ENCODE measurements at places on chromosomes 4 and X. TPM values are rescaled to one million over a fixed set of nuclear protein-coding genes. Genes with fewer than 3 reads are reported as not detected.

DNA sequence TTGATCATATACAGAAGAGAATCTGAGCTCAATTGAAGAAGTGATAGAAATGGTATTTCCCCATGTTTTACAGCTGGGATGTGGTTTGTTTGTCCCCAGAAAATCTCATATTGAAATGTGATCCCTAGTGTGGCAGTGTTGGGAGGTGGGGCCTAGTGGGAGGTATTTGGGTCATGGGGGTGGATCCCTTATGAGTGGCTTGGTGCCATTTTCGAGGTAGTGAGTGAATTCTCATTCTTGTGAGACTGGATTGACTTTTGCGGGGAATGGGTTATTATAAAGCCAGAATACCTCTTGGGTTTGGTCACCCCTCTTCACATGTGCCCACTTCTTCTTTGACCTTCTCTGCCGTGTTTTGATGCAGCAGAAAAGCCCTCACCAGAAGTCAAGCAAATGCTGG, 29.6 kb upstream of the PAGE1 start:
- H3K36me3 ChIP-seq, result no peaks in the 10 kb centered on the region
- H3K4me3 ChIP-seq, result no peak overlapping the region
- no peak for DNase-seq

GRCh38 chrX:83593634-83594294, 85.7 kb downstream of the POU3F4 start:
- no peak overlapping the region for H3K4me3 ChIP-seq
- H3K27me3 ChIP-seq, result no peaks in the 10 kb centered on the region

- H3K27ac ChIP-seq, result no peak overlapping the region
- H3K4me3 ChIP-seq, result no peak overlapping the region
- H3K27me3 ChIP-seq, result no peaks in the 10 kb centered on the region
- no peak for DNase-seq
Measured at GRCh38 chr4:82643994-82644733, 82.4 kb upstream of the TMEM150C start.

- no peaks in the 10 kb centered on the region for H3K27me3 ChIP-seq
- H3K27ac ChIP-seq, result peak overlapping the region; percentile 50
- no peaks in the 10 kb centered on the region for H3K36me3 ChIP-seq
- H3K4me1 ChIP-seq, result no peaks in the 10 kb centered on the region
- no peak for DNase-seq
Measured at GRCh38 chr4:7855731-7856130, 83.9 kb downstream of the AFAP1 start.

DNA sequence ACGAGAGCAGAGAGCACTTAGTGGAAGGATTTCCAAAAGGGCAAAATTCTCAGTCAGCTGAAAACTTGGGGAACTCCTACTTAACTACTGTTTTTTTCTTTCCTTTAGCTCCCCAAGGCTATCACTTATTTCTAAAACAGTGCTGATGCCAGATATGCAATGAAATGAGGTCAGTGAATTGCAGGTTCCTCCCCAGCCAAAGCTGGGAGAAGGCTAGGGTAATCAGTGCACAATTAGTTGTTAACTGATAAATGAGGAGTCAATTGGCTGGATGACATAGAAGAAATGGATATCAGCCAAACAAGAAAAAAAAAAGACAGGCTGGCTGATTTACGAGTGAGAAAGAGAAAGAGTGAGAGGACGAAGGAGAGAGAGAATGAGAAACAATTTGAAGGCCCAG, 195.6 kb downstream of the GPC3 start:
- H3K4me1 ChIP-seq, result no peaks in the 10 kb centered on the region
- no peaks in the 10 kb centered on the region for H3K36me3 ChIP-seq
- H3K27me3 ChIP-seq, result no peaks in the 10 kb centered on the region
- no peak overlapping the region for H3K27ac ChIP-seq
- H3K4me3 ChIP-seq, result no peak overlapping the region

DNA sequence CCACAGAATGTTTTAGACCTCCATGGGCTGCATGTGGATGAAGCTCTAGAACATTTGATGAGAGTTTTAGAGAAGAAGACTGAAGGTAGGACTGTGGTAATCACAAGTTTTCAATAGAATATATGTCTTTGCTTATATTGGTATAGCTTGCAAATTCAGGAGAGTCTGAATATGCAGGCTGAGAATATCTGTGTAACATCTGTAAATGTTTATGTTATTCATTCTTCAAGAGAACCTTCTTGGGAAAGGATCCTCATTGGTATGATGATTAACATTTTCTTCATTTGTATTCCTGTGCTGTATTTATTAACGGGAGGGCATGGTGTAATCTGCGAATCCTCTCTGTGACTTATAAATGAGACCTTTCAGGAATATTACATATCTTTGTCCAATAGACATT, 52.1 kb upstream of the RHOH start:
- DNase-seq, result no peak
- no peak overlapping the region for H3K4me3 ChIP-seq
- no peaks in the 10 kb centered on the region for H3K27me3 ChIP-seq
- no peaks in the 10 kb centered on the region for H3K4me1 ChIP-seq
- no peak overlapping the region for H3K27ac ChIP-seq

GRCh38 chr4:56728512-56728911, 47.4 kb upstream of the HOPX start:
- H3K36me3 ChIP-seq, result no peaks in the 10 kb centered on the region
- no peak overlapping the region for H3K4me3 ChIP-seq
- no peaks in the 10 kb centered on the region for H3K27me3 ChIP-seq
- no peak overlapping the region for H3K27ac ChIP-seq
- peaks cover 5% of the 10 kb centered on the region for H3K4me1 ChIP-seq
- no peak for DNase-seq

DNA sequence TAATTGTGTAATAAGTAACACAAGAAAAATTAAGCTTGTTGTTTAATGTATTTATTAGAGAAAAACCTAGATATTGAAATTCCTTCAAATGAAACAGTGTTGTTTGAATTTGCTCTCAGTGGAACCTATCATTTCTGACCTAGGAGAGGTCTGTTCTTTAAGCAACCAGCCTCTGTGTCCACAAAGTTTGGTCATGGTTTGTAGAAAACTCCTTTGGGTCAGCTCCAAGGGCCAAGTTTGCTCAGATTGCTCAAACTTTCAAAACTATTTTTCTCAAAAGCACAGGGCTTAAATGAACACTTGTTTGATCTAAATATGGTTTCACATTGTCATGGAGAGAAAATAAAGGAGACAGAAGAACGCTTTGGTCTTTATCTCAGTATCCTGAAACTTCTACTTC, 29.6 kb upstream of the RPL34 start:
- no peaks in the 10 kb centered on the region for H3K27me3 ChIP-seq
- peaks cover 10% of the 10 kb centered on the region for H3K36me3 ChIP-seq
- no peak overlapping the region for H3K4me3 ChIP-seq
- no peak for DNase-seq

GRCh38 chrX:413322-414201, 26.9 kb upstream of the PPP2R3B start:
- H3K27me3 ChIP-seq, result no peaks in the 10 kb centered on the region
- H3K4me3 ChIP-seq, result peak overlapping the region; percentile 30
- no peaks in the 10 kb centered on the region for H3K4me1 ChIP-seq
- H3K27ac ChIP-seq, result no peak overlapping the region
- DNase-seq, result no peak
- no peaks in the 10 kb centered on the region for H3K36me3 ChIP-seq

DNA sequence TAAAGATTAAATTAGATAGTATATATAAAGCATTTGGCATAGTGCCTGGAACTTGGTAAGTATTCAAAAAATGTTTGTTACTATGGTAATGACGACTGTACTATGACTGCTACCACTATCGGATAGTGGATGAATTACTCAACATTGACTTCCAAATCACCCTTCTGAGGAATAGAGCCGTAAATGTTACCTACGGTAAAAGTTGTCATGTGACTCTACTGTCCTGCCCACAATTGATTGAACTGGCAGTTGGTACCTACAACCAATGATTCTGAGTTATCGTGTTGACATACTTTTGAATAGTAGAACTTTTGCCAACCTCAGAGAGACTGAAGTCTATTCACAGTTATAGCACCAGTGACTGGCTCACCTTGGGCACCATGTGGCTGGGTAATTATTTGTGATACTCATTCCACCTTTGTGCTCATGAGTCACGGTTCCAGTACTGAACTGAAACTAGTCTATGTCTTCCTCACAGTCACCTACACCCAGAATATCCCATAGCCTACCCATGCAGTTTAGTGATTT, 185.5 kb upstream of the PITX2 start:
- H3K4me3 ChIP-seq, result no peak overlapping the region
- no peaks in the 10 kb centered on the region for H3K27me3 ChIP-seq
- no peak for DNase-seq
- H3K27ac ChIP-seq, result no peak overlapping the region
- H3K36me3 ChIP-seq, result no peaks in the 10 kb centered on the region

GRCh38 chrX:133475953-133476352, 60.7 kb upstream of the GPC4 start:
- no peaks in the 10 kb centered on the region for H3K27me3 ChIP-seq
- H3K4me3 ChIP-seq, result no peak overlapping the region
- no peaks in the 10 kb centered on the region for H3K36me3 ChIP-seq
- DNase-seq, result no peak
- H3K27ac ChIP-seq, result no peak overlapping the region

DNA sequence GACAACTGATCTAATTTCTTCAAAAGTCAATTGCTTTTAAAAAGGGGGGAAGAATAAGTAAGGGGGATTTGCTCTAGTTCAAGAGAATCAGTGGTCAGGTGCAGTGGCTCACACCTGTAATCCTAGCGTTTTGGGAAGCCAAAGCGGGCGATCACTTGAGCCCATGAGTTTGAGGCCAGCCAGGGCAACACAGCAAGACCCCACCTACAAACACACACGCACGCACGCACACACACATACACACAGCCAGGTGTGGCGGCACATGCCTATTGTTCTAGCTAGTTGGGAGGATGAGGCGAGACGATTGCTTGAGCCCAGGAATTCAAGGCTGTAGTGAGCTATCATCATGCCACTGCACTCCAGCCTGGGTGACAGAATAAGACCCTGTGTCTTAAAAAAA, 9.6 kb downstream of the GRSF1 start:
- H3K27me3 ChIP-seq, result no peaks in the 10 kb centered on the region
- H3K27ac ChIP-seq, result no peak overlapping the region
- H3K4me3 ChIP-seq, result no peak overlapping the region
- DNase-seq, result no peak
- no peaks in the 10 kb centered on the region for H3K4me1 ChIP-seq
- H3K36me3 ChIP-seq, result peaks cover 55% of the 10 kb centered on the region

DNA sequence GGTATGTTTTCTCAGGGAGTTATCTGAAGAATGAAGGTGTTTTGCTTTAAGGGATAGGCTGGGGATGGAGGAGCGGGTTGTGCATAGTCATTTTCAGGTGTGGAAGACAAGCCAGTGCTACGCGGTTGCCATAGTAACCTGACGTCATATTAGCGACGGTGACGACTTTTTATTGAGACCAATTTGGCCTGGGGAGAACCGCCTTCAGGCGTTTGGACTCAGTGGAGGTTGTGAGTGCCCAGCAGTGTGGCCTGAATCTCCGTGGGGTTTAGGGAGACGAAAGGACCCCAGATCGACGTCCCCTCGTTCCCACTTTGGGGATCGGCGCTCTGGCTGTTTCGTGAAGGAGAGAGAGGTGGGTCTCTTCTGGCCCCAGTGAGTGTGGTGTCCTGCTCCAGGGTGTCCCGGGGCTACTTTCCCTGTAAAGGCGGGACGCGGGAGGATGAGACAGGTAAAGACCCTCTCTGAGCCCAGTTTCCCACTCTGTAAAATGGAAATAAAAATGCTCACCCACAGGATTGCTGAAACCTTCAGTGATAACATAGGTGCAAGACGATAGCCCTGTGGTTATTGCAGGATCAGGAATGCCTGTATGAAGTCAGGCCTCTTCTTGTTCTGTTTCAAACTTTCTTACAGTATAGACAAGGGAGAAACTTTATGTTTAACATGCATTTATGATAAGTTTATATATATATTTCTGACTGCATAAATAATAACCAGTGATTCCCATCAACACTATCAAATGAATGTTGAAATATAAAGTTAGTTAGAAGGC, 48.6 kb downstream of the GPRASP3 start:
- no peaks in the 10 kb centered on the region for H3K36me3 ChIP-seq
- no peaks in the 10 kb centered on the region for H3K27me3 ChIP-seq
- H3K27ac ChIP-seq, result no peak overlapping the region
- DNase-seq, result peak; percentile 17
- peak overlapping the region; percentile 53 for H3K4me3 ChIP-seq
- H3K4me1 ChIP-seq, result peaks cover 9% of the 10 kb centered on the region

GRCh38 chrX:133516686-133517085, 101.4 kb upstream of the GPC4 start:
- no peak for DNase-seq
- no peaks in the 10 kb centered on the region for H3K27me3 ChIP-seq
- no peaks in the 10 kb centered on the region for H3K36me3 ChIP-seq
- H3K4me3 ChIP-seq, result no peak overlapping the region

DNA sequence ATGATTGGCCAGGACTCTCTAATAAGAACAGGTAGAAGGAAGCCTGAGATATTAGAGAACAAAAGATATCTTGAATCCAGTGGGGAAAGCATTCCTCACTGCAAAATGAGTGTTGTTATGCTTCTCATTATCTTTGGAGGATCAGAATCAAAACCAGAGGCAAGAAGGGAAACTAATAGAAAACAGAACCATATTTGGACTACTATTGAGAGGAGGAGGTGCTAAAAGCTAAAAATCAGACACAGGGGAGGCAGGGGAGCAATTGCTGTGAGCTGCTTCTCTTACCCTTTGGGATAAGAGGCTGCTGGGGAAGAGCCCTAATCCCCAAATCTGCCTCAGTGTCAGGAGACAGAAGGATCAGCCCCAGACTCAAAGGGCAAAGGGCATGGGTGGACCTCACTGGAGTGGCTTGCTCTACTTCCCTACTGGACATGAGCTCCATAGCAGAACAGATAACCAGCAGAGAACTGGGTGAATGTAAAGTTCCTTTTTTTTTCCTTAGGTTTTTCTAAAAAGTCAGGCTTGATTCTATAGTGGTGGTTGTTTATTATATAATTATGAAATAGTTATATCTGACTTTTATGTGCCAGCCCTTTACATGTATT, 60.1 kb downstream of the SEPTIN11 start:
- H3K4me1 ChIP-seq, result peaks cover 26% of the 10 kb centered on the region
- DNase-seq, result no peak
- H3K27me3 ChIP-seq, result no peaks in the 10 kb centered on the region

- no peaks in the 10 kb centered on the region for H3K4me1 ChIP-seq
- no peak overlapping the region for H3K4me3 ChIP-seq
- H3K36me3 ChIP-seq, result no peaks in the 10 kb centered on the region
- no peak overlapping the region for H3K27ac ChIP-seq
Measured at GRCh38 chrX:724256-724655, 93.7 kb downstream of the SHOX start.

TRAM1L1 gene
- 0.59 TPM for total RNA-seq

LYAR gene
- total RNA-seq, result 9.1 TPM

NAP1L2 gene
- total RNA-seq, result 0.50 TPM

REELD1 gene
- not detected for total RNA-seq

SLC9A6 gene
- total RNA-seq, result 13.0 TPM

SCLT1 gene
- total RNA-seq, result 13.2 TPM

REPS2 gene
- 0.99 TPM for total RNA-seq

POU3F4 gene
- total RNA-seq, result not detected

PDE5A gene
- 3.0 TPM for total RNA-seq

MUC7 gene
- not detected for total RNA-seq

TNMD gene
- not detected for total RNA-seq

SSX4 gene
- total RNA-seq, result not detected

LAGE3 gene
- 18.2 TPM for total RNA-seq

IL2 gene
- total RNA-seq, result not detected
